Body of pancreas (tissue), 4 donors: ENCODE measurements at places on chromosomes 1 and 21.

GRCh38 chr1:22472596-22472995 lies 20.9 kb downstream of the ZBTB40 start:
- no peaks in the 10 kb centered on the region for H3K36me3 ChIP-seq
- H3K4me3 ChIP-seq, result no peak overlapping the region
- no peaks in the 10 kb centered on the region for H3K27me3 ChIP-seq
- peak; percentile 61 for DNase-seq

DNA sequence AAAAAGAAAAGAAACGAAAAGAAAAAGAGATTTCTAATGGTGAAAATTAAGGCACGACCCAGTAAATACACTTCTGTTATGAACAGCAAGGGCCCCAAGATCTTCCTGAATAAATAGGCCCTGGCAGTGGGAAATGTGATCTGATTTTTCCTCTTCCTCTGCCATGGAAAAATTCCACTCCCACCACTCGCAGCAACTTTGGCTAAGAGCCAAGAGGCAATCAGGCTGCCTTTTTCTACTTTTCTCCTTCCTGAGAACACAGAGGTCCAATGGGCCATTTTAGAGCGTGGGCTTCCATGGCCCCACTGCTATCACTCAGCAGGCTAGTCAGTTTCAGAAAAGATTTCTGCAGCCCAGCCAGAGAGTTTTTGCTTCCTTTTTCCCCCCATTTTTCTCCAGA lies 33.7 kb upstream of the AK4 start:
- no peaks in the 10 kb centered on the region for H3K4me1 ChIP-seq
- H3K36me3 ChIP-seq, result no peaks in the 10 kb centered on the region
- DNase-seq, result no peak
- H3K27me3 ChIP-seq, result no peaks in the 10 kb centered on the region

GRCh38 chr1:53580739-53581475 lies 121.7 kb downstream of the DMRTB1 start:
- no peak overlapping the region for H3K27ac ChIP-seq
- no peaks in the 10 kb centered on the region for H3K27me3 ChIP-seq
- peaks cover 16% of the 10 kb centered on the region for H3K4me1 ChIP-seq
- peak; percentile 2 for DNase-seq

- H3K27ac ChIP-seq, result no peak overlapping the region
- H3K36me3 ChIP-seq, result no peaks in the 10 kb centered on the region
- no peaks in the 10 kb centered on the region for H3K27me3 ChIP-seq
- H3K4me3 ChIP-seq, result no peak overlapping the region
- no peaks in the 10 kb centered on the region for H3K4me1 ChIP-seq
- no peak for DNase-seq
These were observed 435.6 kb upstream of the CHRM3 start for GRCh38 chr1:238950784-238951183.

DNA sequence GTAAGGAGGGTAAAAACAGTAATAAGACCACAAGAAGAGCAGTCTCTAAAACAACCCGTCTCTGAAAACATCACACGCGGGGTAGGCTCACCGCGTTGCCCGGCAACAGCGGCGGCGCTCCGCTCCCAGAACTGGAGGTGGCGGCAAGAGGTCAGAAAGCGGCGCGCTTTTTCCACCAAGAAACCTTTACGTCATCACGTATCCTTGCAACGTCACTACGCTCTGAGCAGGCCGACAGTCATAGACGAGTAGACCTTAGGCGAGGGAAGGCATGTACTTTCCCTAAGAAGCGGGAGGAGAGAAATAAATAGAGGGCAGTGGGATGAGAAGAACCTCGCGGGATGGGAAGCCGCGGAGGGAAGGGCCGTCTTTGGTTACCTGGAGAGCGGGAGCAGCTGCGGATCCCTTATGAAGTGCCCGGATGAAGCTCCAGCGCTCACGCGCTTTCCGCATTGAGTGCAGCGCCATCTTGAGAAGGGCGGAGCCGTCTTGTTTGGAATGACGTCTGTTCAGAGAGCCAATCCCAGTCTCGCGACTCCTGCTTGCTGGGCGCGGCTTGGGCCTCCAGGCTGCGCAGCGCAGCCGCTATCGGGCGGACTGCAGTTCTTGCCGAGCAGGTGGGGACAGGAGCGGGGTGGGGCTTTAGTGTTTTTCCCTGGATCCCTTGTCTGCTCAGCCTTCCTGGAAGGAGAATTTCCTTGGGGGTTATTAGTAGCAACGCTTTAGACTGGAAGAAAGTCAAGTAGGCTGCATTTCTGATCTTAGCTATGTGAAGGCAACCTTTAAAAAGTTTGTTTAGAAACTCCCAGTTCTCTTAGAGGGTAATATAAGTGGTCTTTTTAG lies at the start of gene WARS2:
TSS of gene WARS2 (minus strand) at position 477 of the 843 bp plus-strand sequence. CDS start at position 468, 9 bp downstream.
- no peaks in the 10 kb centered on the region for H3K36me3 ChIP-seq
- peak within 1 kb of the TSS; percentile 98 for H3K27ac ChIP-seq
- no peaks in the 10 kb centered on the region for H3K27me3 ChIP-seq
- peak within 1 kb of the TSS; percentile 26 for H3K4me3 ChIP-seq
- peaks cover 21% of the 10 kb centered on the region for H3K4me1 ChIP-seq

- DNase-seq, result no peak
- H3K27ac ChIP-seq, result no peak overlapping the region
- no peak overlapping the region for H3K4me3 ChIP-seq
- H3K36me3 ChIP-seq, result no peaks in the 10 kb centered on the region
- H3K4me1 ChIP-seq, result no peaks in the 10 kb centered on the region
These were observed 149.1 kb downstream of the GREM2 start for GRCh38 chr1:240462766-240463395.

DNA sequence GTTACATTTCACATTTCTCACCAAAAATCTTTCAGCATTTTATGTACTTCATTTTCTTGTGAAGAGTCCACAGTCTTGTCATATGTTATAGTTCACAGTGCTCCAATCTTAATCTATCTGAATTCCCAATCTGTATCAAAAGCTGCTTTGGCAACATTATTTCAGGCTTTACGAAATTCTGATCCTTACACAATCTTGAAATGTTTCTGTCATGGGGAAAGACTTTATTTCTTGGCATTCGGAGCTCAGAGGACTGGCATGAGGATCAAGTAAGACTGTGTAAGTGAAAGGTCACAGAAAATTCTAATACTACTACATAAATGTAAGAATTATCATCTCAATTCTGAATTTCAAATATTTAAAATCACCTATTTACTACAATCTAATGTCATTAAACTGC lies 2.0 kb downstream of the USP33 start:
- peaks cover 31% of the 10 kb centered on the region for H3K4me1 ChIP-seq
- H3K4me3 ChIP-seq, result no peak overlapping the region
- no peaks in the 10 kb centered on the region for H3K27me3 ChIP-seq
- no peak for DNase-seq
- H3K36me3 ChIP-seq, result no peaks in the 10 kb centered on the region

- H3K27ac ChIP-seq, result peak overlapping the region; percentile 87
- DNase-seq, result peak; percentile 91
- H3K4me3 ChIP-seq, result peak overlapping the region; percentile 2
- no peaks in the 10 kb centered on the region for H3K36me3 ChIP-seq
- peaks cover 59% of the 10 kb centered on the region for H3K4me1 ChIP-seq
- no peaks in the 10 kb centered on the region for H3K27me3 ChIP-seq
These were observed 9.2 kb downstream of the NR5A2 start for GRCh38 chr1:200036619-200037270.

GRCh38 chr1:57385336-57385735 lies 38.5 kb downstream of the DAB1 start:
- H3K36me3 ChIP-seq, result no peaks in the 10 kb centered on the region
- no peak overlapping the region for H3K27ac ChIP-seq
- no peaks in the 10 kb centered on the region for H3K27me3 ChIP-seq

DNA sequence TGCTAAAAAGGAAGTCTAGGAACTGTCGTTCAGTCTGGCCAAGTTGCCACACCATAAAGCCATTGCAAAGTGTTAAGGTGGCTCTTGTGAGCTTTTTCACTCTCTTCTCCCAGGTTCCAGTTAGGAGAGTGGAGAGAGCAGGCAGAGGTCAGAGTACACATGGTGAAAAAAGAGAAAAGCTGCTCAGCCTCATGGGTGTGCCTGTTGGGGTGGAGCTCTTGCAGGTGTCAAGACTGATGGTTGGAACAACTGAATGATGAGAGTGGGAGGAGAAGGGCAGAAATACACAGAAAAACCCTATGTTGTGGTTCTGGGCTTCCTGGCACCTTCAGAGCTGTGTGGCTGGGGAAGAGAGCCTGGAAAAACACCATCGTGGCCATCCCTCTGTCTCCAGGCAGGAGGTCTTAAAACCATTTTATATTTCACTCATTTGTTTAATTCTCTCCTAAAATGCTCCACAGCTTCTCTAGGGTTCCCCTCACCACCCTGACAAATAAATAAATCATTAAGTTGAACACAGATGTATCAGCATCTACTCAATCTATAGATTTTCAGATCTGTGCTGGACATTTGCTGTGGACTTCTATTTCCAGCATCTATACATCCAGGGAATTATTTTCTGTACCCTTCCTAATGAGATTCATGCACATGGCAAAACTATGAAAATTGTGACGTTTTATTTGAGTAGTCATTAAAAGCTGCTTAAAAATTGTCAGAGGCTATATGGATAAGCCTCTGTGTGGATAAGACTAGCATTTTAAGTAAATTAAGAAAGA lies 17.5 kb downstream of the UBASH3A start:
- no peaks in the 10 kb centered on the region for H3K27me3 ChIP-seq
- H3K27ac ChIP-seq, result no peak overlapping the region
- no peak overlapping the region for H3K4me3 ChIP-seq

DNA sequence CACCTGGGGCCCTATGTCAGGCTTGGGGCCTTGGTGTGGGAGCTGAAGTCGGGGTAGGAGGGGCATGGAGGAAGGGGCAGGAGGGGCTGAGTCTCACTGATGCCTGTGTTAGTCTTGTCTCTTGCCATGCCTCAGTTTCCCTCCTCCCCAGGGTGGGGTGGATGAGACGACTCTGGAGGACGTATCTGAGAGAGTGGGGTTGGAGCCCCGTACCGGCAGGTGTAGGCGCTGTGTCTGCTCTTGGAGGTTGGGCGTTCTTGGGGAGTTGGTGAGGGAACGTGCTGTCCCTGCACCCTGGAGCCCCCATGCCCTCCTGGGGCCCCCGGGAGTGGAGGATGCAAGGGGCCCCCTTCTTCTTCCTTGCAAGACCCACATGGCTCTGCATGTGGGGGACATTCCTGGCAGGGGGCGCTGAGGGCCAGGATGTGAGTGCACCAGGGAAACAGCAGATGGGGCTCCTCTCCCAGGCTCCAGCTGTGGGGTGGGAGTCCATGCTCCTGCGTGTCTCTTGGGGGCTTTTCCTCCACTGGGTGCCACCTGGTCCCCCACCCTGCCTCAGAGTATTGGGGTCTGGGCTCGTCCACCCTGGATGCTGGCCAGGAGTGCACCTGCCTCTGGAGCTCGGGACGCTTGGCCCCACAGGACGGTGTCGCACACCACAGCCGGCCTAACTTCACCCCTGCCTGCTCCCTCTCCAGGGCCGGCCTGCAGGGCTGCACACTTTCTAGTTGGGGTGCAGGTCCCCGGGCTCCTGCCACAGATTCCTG lies 1.4 kb upstream of the TNFRSF14 start:
- no peaks in the 10 kb centered on the region for H3K36me3 ChIP-seq
- H3K4me3 ChIP-seq, result no peak overlapping the region
- no peaks in the 10 kb centered on the region for H3K27me3 ChIP-seq
- H3K4me1 ChIP-seq, result peaks cover 31% of the 10 kb centered on the region
- no peak overlapping the region for H3K27ac ChIP-seq
